ENCODE measurements at places on chromosomes 5 and 9.

DNA sequence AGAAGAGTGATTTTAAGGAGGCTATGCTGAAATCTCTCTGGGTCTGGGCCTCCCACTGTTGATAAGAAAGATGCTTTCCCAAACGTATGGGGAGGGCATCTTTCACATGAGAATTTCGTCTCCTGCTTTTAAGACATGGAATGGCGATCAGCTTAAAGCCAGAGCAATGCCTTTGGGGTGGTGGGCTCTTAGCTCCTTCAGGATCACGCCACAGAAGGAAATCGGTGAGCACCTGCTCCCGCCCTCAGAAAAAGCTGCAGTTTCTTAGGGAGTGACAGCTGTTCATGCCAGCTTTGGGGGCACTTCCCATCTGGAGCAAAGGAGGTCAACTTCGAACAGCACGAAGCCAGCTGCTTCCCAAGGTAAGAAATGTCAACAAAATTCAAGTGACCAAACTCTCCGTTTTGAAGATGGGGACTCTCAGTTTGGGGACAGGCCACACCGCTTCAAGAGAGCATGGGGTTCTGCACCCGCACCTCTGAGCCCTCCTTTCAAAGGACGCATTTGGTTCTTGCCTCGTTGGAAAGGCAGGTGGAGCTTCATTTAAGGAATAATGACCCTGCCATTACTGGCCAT is 39.0 kb downstream of the TRIP13 start:
- DNase-seq = no peak

DNA sequence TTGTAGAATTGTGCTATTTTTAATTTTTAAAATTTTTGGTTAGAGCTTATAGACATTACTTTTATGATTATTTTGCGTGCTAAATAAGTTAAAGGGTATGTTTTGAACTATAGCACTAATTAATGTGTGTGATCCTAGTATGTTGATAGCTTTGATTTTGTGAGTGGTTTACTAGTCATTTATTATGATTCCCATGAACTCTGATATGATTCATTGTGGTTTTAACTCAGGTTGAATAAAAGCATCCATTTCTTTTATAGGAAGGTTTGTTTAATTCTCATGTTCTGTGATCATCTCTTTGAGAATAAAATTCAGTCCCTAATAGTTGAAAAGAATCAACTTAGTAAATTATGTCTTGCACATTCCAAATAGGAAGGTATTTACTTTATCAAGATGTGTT is 22.5 kb downstream of the C5orf22 start:
- no peak for DNase-seq

- no peak for DNase-seq
Measured at GRCh38 chr9:136900556-136900955, 14.2 kb downstream of the TRAF2 start.

DNA sequence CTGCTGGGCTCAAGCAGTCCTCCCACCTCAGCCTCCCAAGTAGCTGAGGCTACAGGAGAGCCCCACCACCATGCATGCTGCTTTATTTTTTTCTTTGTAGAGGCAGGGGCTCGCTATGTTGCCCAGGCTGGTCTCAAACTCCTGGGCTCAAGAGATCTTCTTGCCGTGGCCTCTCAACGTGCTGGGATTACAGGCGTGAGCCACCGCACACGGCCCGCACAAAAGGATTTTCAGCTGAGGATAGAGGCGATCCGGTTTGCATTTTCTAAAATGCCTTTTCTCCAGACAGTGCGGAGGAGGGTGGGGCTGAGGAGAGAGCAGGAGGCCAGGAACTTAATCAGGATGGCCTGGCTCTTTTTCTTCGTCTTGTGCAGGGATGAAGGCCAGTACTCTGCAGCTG is 6.9 kb downstream of the HRH2 start:
- DNase-seq = no peak

- no peak for DNase-seq
Measured at GRCh38 chr9:68979538-68980314, 34.2 kb downstream of the PRKACG start.

DNA sequence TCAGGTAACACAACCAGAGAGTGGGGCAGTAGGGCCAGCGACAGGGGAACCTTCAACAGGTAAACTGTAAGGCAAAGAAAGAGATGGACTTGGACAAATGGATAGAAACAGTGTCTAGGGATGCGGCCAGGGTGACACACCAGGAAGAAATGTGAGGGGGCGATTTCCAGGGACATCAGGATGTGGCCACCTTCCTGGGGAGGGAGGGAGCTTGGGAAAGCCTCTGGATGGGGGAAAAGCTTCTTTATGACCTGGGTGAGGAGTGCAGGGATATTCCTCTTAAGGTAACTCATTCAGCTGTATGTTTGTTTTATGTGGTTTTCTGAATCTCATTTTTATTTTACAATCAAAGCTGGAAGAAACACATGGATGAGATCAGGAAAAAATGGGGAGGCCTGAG is 11.9 kb upstream of the NXNL2 start:
- peak; percentile 31 for DNase-seq

- DNase-seq = no peak
Measured at GRCh38 chr5:155069961-155070360, 56.4 kb downstream of the KIF4B start.

GRCh38 chr5:128532127-128532526 is 5.9 kb downstream of the FBN2 start:
- no peak for DNase-seq

DNA sequence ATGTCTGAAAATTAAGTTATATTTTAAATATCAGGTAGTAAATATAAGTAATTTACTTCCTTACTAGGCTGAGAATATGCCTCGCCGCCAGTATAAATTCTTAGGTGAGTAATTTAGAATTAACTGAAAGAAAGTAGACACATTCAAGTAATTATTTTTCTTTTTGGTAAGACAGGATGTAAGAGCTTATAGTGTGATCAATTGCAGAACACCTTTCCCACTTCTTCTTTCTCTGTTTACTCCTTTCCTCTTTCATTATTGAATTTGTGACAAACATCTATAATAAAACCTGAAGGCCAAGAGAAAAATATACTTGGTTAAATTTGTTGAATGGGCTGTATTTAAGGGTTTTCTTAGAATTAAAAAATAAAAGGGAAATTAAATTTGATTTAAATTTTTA is 195.1 kb upstream of the CDKN2B start:
- DNase-seq = no peak

DNA sequence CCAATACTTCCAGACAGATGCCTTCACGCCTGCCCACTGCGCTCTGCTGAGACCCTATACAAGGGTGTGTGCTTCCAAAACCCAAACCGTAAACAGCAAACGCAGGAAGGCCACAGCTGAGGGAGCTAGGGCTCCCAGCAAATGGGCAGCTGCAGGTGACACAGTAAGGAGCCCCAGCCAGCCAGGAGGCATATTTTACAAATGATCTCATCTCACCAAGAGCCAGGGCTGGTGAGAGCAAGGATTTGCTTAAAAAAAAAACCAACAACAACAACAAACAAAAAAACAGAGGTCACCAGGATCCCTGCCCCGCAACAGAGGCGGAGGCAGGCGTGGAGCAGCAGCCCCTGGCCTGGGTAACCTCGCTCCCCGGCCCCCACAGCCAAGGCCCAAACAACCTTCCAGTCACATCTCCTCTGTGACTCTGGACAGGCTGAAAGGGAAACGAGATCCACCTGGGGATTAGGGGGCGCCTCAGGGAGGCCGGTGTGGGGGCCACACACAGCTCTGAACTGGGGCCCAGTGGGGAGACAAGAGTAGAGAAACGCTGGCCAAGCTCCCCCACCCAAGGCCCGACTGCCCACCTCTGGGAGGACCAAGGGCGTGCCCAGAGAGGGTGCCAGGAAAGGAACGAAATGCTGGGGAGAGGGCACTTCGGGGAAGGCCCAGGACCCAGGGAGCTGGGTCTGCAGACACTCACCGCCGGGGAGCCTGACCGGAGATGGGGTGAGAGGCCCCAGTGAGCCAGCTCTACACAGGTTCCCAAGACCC is 3.3 kb downstream of the NACC2 start:
- no peak for DNase-seq

DNA sequence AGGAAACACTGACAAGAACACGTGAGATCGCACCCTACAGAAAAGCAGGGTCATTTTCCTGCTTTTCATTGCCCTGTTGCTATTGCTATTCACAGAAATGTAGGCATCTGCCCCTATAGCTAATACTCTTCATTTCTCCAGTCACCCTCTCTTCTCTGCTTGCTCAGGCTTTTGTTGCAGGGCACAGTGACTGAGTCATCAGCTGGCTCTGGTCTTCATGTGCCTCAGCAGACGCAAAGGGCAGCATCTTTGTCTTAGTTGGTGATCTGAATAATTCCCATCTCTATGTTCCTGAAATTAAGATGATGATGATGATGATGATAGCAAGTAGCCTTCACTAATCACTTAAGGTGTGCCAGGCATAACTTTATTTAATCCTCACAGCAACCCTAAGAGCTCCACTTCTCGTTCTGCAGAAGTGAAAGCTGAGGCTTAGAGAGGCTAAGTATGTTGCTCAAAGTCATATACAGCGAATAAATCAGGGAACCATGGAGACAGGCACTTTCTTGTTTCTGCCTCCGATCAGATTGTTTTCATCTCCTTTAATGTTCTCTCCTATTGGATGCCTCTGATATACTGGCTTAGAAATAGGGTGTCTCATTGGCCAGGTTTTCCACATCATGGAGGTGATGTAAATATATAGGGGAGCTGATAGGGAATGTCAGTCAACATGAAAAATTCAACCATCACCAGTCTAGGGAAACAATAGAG is 133.0 kb upstream of the STK32A start:
- DNase-seq = peak; percentile 1

DNA sequence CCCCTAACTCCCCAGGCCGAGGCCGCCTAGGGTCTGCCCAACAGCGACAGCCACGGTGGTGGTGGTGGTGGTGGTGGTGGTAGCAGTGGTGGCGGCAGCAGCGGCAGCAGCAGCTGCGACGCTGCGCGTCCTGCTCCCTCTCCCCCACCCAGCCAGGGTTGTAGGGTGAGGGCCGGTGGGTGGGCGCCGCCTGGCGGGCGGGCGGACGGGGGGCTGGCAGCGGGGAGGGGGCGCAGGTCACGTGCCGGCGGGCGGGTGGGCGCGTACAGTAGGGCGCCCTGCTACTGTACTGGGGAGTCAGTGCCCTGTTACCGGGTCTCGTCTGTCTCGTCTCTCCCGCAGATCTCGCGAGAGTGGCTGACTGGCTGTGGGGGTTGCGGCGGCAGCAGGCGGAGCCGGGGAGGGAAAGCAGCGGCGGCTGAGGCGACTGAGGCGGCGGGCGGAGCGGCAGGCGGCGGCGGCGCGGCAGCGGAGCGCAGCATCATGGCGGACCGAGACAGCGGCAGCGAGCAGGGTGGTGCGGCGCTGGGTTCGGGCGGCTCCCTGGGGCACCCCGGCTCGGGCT is at the start of gene PURA:
PURA (plus strand) TSS at position 411 of the 565 bp plus-strand sequence; CDS start at position 484, 73 bp downstream.
- peak; percentile 95 for DNase-seq

- DNase-seq = no peak
Measured at GRCh38 chr9:34658461-34658860, 4.0 kb downstream of the CCL27 start.

- DNase-seq = no peak
Measured at GRCh38 chr5:85663708-85664031, 954.1 kb upstream of the COX7C start.

DNA sequence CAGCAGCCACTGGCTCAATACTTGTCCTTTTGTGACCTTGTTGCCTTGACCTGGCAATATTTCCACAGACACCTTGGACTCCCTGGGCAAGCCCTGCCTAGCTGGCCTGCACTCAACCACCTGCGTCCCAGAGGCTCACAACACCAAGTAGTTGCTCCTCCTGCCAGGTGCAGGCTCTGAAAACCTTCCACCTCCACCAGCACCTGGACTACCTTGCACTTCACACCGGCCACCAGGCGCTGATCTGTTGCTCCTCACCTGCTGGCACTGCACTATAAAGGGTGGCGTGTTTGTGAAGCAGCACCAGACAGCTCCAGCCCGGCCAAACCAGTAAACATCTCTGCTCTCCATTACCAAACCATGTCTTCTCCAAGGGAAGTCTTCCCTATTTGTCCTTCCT is 997.7 kb downstream of the PTPRD start:
- DNase-seq = no peak

GRCh38 chr5:178870411-178870810 is 10.7 kb downstream of the ZNF354B start:
- DNase-seq = no peak

- no peak for DNase-seq
Measured at GRCh38 chr9:76526026-76526425, 67.0 kb downstream of the GCNT1 start.

- no peak for DNase-seq
Measured at GRCh38 chr5:74966141-74967026, 86.0 kb downstream of the GCNT4 start.

DNA sequence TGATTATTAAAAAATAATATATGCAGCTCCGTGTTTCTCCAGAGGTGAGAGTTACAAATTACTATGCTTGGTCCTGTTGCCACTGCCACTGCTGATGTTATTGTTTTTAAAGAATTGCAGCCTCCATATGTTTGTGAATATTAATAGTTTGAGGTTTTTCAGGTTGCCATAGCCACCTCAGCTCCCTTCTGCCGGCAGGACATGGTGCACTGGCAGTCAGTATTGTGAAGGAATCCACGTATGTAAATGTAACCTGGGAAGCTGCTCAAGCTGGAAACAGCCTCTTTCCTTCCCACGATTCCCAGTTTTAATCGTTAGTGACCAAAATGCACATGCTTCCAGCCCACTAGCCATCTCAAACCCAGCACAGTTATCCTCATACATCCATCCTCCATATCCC is 184.4 kb upstream of the CCNG1 start:
- no peak for DNase-seq

GRCh38 chr5:32298059-32298415 is 14.7 kb downstream of the MTMR12 start:
- no peak for DNase-seq

DNA sequence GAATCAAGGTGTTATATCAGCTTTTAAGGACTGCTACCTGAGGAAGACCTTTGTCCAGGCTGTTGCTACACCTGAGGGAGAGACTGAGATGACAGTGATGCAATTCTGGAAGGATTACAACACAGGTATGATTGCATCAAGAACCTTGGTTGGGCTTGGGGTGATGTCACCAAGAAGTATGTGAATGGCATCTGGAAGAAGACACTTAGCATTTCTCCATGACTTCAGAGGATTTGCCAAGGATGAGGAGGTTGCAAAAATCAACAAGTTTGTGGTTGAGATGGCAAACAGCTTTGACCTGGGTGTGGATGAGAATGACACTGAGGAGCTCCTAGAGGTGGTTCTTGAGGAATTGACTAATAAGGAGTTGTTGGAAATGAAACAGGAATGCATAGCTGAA is 67.9 kb upstream of the PANK3 start:
- no peak for DNase-seq

DNA sequence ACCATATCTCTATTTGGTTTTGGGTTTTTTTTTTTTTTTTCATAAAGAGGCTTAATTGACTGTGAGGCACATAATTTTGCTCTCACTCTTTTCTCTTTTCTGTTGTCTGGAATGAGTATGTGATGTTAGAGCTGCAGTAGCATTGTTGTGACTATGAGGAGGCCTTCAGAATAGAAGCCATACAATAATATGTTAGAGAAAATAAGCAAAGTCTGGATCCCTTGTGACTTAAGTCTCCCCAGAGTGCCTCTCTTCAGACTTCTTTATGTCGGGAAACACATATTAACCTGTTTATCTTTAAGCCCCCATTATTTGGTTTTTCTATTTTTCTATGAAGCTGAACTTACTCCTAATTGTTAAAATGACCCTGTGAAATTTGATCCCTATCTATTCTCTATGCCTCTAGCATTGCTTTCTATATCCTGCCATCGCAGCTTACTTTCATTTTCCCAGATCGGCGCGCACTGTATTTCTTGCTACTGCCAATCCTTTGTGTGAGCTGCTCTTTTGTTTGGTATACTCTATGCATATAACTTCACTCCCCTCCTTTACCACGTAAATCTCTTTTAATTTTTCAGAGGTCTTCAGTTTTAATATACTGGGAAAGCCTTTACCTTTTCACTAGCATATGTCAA is 372.5 kb upstream of the KCNN2 start:
- DNase-seq = no peak
